ENCODE measurements at places on chromosomes 12 and 14.

DNA sequence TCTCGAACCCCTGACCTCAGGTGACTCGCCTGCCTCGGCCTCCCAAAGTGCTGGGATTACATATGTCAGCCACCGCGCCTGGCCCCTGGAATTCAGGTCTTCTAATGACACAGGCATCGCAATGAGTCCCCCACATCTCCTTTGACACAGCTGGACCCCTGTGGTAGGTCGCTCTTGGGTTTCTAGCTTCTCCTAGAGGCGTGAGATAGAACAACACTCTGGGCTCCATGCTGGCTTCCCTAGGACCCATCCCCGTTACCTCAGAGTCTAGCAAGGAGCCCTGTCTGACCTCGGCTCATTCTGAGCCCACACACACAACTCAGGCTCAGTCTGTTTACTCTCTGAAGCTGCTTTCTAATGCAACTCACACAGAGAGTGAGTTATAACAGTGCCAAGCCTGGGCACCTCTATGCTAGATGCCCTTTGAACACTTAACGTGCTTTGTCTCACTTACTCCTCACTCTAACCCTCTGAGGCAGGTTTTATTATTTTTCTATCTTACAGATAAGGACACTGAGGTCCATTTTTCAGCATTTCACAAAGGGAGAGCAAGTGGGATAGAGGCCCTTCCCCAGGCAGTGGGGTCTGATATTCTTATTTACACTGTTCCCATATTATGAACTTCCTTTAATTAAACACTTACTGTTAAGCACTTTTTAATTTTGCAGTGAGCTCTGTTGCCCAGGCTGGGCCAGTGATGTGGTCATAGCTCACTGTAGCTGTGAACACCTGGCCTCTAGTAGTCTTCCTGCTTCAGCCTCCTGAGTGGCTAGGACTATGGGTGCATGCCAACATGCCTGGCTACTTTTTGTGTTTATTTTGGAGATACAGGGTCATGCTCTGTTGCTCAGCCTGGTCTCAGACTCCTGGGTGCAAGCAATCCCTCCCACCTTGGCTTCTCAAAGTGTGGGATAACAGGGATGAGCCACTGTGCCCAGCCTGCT lies 40.6 kb upstream of the RBM19 start:
- no peak for DNase-seq

- no peak for DNase-seq
Observed at GRCh38 chr12:130281153-130281799, 56.4 kb upstream of the PIWIL1 start.

GRCh38 chr14:44700694-44701093 lies 193.6 kb upstream of the FSCB start:
- DNase-seq, result no peak

DNA sequence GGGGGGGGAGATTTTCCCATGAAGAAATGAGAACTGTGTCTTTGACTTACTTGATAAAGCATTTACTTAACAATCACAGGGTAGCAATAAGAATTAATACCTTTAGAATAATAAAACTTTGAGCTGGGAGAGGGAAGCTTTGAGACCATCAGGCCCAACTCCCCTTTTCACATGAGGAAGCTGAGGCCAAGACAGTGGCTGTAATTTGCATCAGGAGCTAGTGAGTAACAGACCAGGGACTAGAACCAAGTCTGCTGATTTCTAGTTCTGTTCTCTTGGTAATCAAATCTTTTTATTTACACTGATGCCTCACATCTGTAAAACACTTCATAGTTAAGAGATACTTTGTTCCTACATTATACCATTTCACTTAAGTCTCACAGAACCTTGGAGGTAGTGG lies 28.7 kb downstream of the TTC8 start:
- DNase-seq, result no peak

DNA sequence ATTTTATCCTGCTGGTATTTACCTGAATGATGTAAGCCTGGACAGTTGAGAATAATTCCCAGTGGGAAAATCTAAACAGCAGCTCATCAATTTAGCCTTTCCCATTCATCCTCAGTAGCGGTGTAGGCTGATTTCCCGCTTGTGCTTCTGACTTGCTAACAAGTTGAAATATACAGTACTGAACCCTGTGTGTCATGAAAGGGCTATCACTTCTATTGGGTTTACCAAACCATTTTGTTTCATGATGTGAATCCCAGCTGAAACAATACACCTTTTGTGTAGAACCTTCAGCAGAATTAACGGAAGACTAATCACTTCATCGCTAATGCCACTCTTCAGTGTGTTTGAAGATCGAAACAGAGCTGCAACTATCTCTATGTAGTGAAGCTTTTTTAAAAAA lies 88.4 kb downstream of the POLR3B start:
- no peak for DNase-seq

DNA sequence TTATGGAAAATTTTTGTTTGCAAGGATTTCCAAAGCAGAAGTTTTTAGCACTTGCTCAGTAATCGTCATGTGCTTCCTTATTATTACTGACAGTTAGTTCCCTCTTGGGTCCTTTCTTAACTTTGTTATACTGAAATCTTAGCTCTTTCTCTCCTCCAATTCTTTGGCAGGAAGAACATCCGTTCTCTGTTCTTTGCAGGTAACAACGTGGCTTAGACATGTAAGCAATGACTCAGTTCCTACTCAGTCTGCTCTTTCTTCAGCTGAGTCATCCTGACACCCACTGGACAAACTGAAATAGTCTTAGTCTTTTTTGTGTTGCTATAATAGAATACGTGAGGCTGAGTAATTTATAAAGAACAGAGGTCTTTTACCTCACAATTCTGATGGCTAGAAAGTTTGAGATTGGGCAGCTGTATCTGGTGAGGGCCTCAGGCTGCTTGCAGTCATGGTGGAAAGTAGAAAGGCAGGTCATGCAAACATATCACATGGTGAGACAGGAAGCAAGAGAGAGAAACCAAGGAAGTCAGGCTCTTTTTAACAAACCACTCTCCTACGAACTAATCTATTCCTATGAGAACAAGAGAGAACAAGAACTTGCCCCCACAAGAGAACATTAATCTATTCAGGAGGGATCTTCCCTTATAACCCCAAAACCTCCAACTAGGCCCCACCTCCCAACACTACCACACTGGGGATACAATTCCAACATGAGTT lies 49.2 kb downstream of the TESPA1 start:
- DNase-seq, result peak; percentile 38

GRCh38 chr14:104659146-104659545 lies 30.3 kb upstream of the INF2 start:
- DNase-seq, result no peak

DNA sequence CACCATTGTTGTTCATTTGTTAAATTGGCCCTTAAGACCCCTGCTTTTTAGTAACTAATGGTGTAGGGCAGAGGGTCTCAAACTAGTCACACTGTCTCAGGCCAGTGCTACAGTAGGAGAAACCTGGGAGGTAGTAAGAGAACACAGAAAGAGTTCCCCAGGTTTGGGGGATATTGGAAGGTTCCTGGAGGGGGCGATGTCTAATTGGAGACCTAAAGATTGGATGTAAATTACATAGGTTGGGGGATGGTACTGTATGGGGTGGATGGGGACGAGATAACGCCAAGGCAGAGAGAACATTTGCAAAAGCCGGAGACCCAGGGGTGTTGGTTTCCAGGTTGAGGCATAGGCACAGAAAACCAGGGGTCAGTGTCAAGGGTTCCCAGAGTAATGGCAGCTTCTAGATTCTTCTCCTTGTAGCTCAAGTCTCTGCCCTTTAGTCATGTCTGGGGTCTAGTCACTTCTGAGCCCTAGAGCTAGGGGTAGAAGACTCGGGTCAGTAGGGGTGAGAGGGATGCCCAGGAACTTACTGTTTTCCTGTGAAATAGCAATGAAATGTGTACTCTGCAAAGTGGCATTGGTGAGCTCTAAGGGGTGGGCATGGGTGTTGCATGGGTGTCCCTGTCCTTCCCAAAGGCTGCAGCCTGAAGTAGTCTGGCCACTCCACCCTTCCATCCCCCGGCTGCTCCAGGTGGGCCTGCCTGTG lies 21.8 kb downstream of the PLEKHG3 start:
- no peak for DNase-seq

DNA sequence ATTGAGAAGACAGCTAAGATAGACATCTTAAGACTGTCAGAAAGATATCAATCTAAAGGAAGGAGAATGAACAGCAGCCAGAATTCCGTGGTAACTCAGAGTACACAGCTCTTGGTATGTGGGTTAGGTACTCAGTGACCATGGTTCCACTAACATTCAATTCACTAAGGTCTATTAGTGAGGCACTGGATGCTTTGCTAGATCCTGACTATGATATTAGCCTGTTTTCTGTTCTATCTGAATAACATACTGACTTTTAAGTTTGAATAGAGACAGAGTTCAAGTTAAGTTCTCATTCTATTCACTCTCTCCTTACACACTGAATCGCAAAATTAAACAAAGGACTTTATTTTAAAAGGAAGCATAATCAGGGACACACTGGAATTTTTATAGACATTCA lies 106.4 kb downstream of the PRKD1 start:
- no peak for DNase-seq

DNA sequence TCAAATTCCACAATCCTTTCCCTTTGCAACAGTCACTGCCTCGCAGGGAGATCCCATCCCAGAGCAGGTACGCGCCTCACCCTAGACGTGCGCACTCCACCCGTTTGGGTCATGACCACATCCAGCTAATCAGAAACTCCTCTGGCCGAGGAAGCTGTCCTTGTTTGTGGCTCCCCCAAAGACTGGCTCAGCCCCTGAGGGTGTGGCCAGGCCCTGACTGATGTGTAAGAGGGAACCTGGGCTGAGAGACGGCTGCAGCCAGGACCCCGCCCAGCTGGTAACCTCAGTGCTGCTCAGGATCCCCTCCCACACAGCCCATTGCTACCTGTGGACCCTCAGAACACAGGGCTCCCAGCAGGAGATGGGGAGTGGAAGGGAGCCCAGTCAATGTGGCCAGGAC lies 183.2 kb upstream of the SFSWAP start:
- no peak for DNase-seq

DNA sequence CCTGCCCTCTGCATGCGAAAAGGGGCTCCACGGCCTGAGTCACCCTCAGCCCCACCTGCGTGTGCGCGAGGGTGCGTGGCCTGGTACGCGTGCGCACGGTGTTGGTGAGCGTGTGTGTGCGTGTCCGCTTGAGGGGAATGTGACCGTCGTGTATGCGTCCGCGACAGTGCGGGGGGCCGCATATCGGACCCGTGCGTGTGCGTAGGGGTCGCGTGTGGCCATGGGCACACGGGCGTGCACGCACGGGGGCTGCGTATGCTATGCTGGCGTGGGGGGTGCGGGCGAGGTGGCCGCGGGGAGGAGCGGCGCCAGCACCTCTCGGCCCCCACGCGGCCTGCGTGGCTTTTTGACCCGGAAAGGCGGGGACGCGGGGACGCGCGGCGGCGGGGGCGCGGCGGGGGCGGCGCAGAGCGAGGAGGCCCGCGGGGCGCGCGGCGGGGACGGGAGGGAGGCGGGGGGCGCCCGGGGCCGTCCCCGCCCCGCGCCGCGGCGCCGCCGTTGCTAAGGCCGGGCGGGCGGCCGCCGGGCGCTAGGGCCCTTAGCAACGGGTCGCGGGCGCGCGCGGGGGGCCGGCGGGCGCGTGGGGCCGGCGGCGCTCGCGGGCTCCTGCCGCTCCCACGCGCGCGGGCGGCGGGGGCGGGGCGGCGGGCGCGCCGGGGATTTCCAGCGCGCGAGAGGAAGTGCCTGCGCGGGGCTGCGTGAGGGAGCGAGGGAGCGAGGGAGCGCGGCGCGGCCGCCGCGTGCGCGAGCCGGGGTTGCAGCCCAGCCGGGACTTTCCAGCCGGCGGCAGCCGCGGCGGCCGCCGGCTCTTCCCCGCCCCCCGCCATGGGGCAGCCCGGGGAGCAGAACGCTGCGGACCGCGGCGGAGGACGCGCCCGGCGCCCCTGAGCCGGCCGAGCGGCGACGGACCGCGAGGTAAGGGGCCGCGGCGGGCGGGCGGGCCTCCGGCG lies at the start of gene TRAF3:
Gene TRAF3, plus strand, starts transcription at position 689 of the 950 bp plus-strand sequence. CDS start 92,753 bp downstream, outside the sequence.
- DNase-seq, result no peak

DNA sequence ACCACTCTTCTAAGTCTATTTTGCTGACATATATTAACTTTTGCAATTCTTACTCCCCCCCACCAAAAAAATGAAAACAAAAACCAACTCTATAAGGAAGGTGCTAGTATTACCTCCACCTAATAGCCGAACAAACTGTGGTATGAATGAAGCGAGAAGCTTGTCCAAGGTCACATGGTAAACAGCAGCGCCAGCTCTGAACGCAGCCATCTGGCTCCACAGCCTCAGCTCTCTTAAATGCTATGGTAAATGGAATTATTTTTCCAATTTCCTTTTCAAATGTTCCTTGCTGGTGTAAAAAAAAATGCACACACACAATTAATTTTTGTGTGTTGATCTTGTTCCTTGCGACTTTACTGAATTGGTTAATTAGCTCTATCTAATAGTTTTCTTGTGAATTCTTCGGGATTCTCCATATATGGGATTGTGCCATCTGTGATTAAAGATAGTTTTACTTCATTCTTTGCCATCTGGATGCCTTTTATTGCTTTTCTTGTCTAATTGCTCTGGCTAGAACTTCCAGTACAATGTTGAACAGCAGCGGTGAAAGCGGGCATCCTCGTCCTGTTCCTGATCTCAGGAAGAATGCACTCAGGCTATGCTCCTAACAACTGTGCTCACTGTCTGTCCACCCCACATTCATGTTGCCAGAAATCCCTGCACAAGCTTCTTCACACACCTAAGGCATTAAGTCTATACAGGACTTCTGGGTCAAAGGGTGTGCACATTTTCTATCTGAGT lies 10.7 kb upstream of the C12orf76 start:
- no peak for DNase-seq

GRCh38 chr14:65208548-65208947 lies 106.2 kb upstream of the MAX start:
- no peak for DNase-seq

- DNase-seq, result no peak
Observed at GRCh38 chr12:7450667-7451066, 6.7 kb upstream of the CD163L1 start.

- DNase-seq, result no peak
Observed at GRCh38 chr12:9794484-9795093, 32.7 kb upstream of the KLRF1 start.

DNA sequence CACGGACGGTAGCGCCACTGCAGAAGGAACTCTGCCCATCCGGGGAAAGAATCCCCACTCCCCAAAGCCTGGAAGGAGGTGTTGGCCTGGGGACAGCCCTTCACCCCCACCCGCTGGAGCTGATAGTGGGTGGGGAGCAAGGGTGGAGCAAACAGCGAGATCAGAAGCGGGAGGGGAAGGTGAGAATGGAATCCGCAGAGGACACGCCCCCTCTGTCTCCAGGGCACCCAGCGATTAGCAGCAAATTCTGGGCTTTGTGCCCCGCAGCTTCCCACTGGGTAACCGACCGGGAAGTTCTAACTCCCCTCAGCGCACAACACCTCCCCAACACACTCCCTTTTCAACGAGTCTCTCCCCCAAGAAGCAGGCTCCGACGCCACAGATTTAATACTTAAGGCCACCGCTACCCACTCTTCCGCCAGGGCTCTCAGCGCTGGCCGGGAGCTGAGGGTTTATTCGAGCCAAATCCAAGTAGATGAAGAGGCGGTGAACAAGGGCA lies 1.4 kb downstream of the SLC25A29 start:
- DNase-seq, result no peak

All from GM04504 (cell line).